GM12878 (cell line): ENCODE measurements at places on chromosomes 3 and 15. TPM values are rescaled to one million over a fixed set of nuclear protein-coding genes. Genes with fewer than 3 reads are reported as not detected.

Gene ZNF710
- total RNA-seq, result 31.5 and 43.5 TPM in 2 replicates

DNA sequence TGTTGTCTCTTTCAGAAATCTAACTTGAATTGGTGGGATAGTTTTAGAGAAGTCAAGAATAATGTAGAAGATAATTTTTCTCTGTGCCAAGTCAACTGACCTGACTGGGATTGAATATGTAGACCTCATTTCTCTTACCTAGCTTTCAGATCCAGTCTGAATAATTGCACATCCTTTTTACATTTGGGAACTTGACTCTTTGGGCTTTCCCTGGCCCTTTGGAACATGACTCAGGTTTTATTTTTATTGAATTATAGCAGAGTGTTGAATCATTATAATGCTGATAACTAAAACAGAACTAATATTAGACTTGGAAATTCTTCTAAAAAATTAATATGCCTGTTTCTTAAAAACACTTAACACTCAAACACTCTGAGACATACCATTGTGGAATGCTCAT is 76.5 kb downstream of the PFN2 start:
- H3K27me3 ChIP-seq, result no peaks in the 10 kb centered on the region
- H3K27ac ChIP-seq, result no peak overlapping the region
- no peaks in the 10 kb centered on the region for H3K4me1 ChIP-seq
- H3K36me3 ChIP-seq, result peaks cover 7% of the 10 kb centered on the region
- H3K4me3 ChIP-seq, result no peak overlapping the region

GRCh38 chr15:67303490-67304363 is 49.1 kb downstream of the IQCH start:
- peak; percentile 24 for DNase-seq
- no peak overlapping the region for H3K4me3 ChIP-seq
- no peaks in the 10 kb centered on the region for H3K4me1 ChIP-seq
- H3K27ac ChIP-seq, result no peak overlapping the region
- no peaks in the 10 kb centered on the region for H3K27me3 ChIP-seq
- no peaks in the 10 kb centered on the region for H3K36me3 ChIP-seq

DNA sequence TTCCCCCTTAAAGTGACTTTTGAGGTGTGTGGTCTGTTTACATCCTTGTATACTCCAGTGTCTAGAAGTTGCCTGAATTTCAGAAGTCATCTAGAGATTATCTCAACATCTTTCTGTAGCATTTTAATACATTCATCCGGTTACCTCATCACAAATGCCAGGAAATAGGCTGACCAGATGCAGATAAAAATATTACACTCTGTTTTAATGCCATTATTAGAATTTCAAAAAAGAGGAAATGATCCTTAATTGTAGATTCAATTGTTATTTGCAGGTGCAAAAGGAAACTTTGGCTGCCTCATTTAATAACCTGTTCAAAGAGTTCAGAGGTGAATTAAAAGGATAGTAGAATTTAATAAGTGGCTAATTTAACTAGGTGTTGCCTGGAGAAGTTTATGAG is 290.9 kb downstream of the C3orf38 start:
- no peaks in the 10 kb centered on the region for H3K4me1 ChIP-seq
- H3K36me3 ChIP-seq, result no peaks in the 10 kb centered on the region
- no peak overlapping the region for H3K27ac ChIP-seq

DNA sequence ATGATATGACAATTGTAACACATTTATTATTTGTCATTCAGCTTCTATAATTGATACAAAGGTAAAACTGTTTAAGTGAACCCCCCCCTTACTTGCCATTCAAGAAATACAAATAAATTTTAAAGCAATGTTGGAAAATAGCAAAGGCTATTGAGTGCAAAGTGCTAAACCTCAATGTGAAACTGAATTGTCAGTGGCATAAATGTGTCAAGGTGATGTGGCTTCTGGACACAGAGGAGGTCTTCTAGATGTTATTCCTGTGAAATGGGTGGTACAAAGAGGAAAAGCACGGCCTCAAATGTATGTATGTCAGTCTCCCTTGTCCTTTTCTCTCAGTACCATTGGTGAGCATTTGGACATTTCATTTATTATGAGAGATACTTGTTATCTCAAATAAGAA is 149.4 kb downstream of the MCTP2 start:
- DNase-seq, result no peak
- no peak overlapping the region for H3K27ac ChIP-seq
- H3K4me3 ChIP-seq, result no peak overlapping the region
- H3K36me3 ChIP-seq, result no peaks in the 10 kb centered on the region

- H3K4me3 ChIP-seq, result no peak overlapping the region
- no peak overlapping the region for H3K27ac ChIP-seq
- no peaks in the 10 kb centered on the region for H3K4me1 ChIP-seq
- no peaks in the 10 kb centered on the region for H3K36me3 ChIP-seq
- DNase-seq, result no peak
- H3K27me3 ChIP-seq, result no peaks in the 10 kb centered on the region; the same call in 1 of the 2 replicates
Observed at GRCh38 chr3:126119008-126119675, 35.2 kb upstream of the SLC41A3 start.

DNA sequence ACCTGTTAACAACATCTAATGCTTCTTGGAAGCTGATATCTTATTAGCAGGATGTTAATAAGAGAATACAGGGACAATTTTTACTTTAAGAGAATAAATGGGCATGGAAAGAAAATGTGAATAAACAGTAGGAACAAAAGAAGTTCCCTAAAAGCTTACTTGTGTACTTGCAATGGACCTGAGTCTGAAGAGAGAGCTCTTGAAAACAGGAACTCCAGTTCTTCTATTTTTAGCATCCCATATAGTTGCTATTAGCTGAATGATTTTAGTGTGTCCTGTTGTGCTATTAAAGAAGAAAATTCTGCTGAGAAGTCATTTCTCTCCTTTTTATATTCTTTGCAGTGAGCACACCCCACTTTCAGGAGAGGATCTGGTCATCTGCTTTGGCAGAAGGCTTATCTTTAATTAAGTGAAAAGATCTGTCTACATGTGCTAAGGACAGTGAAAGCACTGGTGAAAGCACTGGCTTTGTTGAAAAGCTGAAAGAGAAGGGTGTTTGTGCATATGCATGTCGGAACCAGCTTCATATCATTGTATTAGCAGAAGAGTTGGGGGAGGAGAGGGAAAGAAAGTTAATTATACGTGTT is 1.4 kb upstream of the ST3GAL6 start:
- no peaks in the 10 kb centered on the region for H3K27me3 ChIP-seq
- H3K4me3 ChIP-seq, result no peak overlapping the region

- DNase-seq, result no peak
- H3K36me3 ChIP-seq, result no peaks in the 10 kb centered on the region
- H3K4me3 ChIP-seq, result no peak overlapping the region
- no peaks in the 10 kb centered on the region; the same call in 1 of the 2 replicates for H3K27me3 ChIP-seq
Observed at GRCh38 chr3:10822708-10823515, 6.9 kb downstream of the SLC6A11 start.

DNA sequence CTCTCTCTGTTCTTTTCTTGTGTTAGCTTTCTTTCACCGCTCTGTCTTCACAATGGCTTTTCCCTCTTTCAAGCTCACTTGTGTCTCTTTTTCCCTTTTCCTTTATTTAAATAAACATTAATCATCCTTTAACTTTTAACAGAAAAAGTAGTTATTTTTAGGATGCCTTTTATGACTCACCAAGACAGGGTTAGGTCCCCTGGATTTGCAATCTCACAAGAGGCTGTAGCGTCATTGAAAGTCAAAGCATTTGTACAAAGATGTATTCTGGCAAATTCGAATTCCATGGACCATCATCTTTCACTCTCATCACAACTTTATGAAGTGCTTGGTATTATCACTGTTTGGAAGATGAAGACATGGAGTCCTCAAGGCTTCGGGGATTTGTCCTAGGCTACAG is 34.8 kb upstream of the MCTP2 start:
- no peaks in the 10 kb centered on the region for H3K36me3 ChIP-seq
- H3K4me3 ChIP-seq, result no peak overlapping the region
- no peaks in the 10 kb centered on the region for H3K4me1 ChIP-seq
- no peak overlapping the region for H3K27ac ChIP-seq

DNA sequence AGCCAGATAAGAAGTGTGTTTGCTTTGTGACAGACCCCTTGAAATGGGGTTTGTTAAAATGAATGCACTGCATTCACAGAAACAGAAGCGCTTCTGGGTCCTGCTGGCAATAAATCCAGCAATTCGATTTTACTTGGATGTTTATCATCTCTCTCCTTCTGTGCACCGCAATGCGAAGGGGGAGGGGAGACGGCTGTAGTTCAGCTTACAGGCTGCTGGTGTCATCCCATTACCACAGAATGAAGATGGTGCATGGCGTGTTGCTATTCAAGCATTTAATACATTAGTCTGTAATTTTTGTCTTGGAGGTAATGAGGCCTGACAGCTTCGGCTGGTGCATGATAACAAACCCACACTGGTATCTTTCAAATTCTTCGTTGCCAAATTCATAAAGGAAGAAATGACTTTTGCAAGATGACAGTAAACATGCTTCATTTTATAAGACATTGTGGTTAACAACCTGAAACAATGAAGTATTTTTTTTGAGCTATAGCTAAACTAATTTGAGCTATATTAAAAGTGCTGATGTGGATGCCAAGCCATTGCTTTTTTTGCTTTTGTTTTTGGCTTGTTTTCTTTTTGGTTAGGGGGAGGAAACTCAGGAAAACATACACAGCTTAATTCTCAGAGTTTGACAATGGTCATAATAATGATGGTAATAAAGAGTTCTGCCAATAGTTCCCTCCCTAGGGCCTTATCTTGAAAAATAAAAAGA is 418.3 kb downstream of the OTOL1 start:
- H3K4me3 ChIP-seq, result no peak overlapping the region
- no peaks in the 10 kb centered on the region for H3K36me3 ChIP-seq
- H3K27me3 ChIP-seq, result no peaks in the 10 kb centered on the region; the same call in 1 of the 2 replicates
- H3K27ac ChIP-seq, result no peak overlapping the region

Gene CDHR4
- not detected in 2 replicates for total RNA-seq

GRCh38 chr15:47795864-47796263 is 78.6 kb downstream of the SEMA6D start:
- no peak for DNase-seq
- no peaks in the 10 kb centered on the region for H3K36me3 ChIP-seq
- no peaks in the 10 kb centered on the region for H3K4me1 ChIP-seq
- no peak overlapping the region for H3K27ac ChIP-seq
- H3K27me3 ChIP-seq, result peaks cover 3% of the 10 kb centered on the region; the same call in 1 of the 2 replicates

Gene CMTM8
- not detected in 2 replicates for total RNA-seq

DNA sequence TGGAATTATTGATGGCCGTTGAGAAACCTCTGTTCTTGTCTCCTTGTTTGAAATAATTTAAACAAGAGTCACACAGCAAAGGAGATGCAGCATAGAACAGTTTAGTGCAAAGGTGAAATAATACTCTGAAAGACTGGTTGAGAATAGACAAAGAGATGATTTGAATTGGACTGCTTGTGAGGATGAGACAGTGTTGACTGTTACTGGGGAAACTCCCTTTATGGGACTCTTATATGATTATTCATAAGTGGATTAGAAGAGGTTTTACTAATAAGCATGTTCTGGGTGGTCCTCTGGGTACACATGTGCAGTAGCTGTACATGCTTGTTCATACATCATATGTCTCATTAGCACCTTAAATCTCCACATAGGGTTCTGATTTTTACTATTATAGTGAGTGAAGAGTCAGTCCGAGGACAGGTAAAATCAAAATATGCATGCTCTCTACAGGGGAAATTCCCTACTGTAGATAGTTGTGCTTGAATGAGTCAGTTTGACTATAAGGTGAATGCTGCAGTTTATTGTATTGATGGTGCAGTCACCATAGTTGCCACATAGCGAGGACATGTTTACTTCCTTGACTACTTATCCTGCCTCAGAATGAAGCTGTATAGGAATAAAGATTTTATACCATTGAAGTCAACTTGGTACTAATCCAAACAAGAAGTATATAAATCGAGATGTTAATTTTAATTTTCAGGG is 498.7 kb downstream of the CNTN6 start:
- no peaks in the 10 kb centered on the region for H3K27me3 ChIP-seq
- H3K4me3 ChIP-seq, result no peak overlapping the region
- H3K36me3 ChIP-seq, result no peaks in the 10 kb centered on the region
- DNase-seq, result no peak
- no peaks in the 10 kb centered on the region for H3K4me1 ChIP-seq

Gene LMLN
- total RNA-seq, result 0.95 and 1.1 TPM in 2 replicates
